ENCODE measurements at places on chromosomes 5 and 9. TPM values are rescaled to one million over a fixed set of nuclear protein-coding genes. Genes with fewer than 3 reads are reported as not detected.

DNA sequence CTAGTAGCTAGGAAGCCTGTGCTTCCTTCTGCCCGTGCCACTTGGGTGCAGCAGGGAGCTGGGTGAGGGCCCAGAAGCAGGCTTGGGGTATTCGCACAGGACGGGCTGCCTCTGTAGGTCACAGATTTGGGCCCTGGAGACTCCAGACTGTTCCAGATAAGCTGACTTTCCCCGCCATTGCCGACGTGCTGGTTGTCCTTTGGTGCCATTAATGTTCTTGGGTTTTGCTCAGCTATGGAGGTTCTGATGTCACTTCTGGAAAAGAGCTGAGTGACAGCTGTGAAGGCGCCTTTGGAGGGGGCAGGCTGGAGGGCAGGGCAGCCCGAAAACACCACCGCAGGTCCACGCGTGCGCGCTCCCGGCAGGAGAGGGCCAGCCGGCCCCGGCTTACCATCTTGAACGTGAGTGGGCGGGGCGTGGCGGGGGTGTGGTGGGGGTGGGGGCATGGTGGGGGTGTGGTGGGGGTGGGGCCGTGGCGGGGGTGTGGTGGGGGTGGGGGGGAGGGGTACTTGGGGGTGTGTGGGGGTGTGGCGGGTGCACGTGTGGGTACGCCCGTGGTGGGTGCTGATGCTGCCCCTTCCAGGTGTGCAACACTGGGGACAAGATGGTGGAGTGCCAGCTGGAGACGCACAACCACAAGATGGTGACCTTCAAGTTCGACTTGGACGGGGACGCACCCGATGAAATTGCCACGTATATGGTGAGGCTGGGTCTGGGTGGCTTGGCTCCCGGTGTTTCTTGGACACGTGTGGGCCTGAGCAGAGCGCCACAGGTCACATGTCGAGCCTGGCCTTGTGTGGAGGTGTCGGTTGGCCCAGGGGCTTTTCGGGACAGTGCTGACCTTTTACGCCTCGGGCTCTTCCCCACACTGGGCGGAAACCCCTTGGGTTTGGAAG is 79.6 kb downstream of the WNK2 start:
- no peak for DNase-seq
- H3K27me3 ChIP-seq: no peaks in the 10 kb centered on the region
- H3K27ac ChIP-seq: no peak overlapping the region
- no peak overlapping the region for H3K4me3 ChIP-seq
- H3K4me1 ChIP-seq: peaks cover 5% of the 10 kb centered on the region

- peaks cover 21% of the 10 kb centered on the region for H3K36me3 ChIP-seq
- H3K4me1 ChIP-seq: no peaks in the 10 kb centered on the region
- H3K27me3 ChIP-seq: no peaks in the 10 kb centered on the region
- DNase-seq: no peak
These were observed 73.5 kb downstream of the SLF1 start for GRCh38 chr5:94691949-94692348.

- H3K4me3 ChIP-seq: no peak overlapping the region
- peaks cover 32% of the 10 kb centered on the region for H3K4me1 ChIP-seq
- no peaks in the 10 kb centered on the region for H3K27me3 ChIP-seq
- H3K27ac ChIP-seq: no peak overlapping the region
- no peaks in the 10 kb centered on the region for H3K36me3 ChIP-seq
These were observed 37.0 kb downstream of the ADAMTS12 start for GRCh38 chr5:33854733-33855151.

GRCh38 chr5:93359960-93360305 is 221.1 kb downstream of the NR2F1-AS1 start:
- no peaks in the 10 kb centered on the region for H3K27me3 ChIP-seq
- no peak for DNase-seq
- H3K36me3 ChIP-seq: no peaks in the 10 kb centered on the region
- H3K4me1 ChIP-seq: no peaks in the 10 kb centered on the region

DNA sequence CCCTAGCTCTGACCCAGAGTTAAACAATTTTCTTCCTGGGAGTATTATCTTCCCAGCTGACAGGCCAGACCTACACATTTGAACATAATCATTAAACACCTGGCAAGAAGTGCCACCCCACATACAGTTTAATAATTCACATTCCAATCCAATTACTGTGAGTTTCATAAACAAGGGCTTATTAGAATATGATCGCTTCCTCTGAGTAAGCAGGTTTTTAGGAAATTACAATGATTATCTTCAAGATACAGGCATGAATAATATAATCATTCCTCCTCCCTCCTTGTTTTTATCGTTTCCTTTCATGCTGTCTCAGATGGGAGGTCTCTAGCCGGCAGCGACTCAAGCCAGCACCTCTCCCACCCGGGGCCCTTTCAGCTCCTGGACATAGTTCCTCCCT is 15.8 kb upstream of the KIF4B start:
- H3K4me1 ChIP-seq: no peaks in the 10 kb centered on the region
- H3K27ac ChIP-seq: no peak overlapping the region
- H3K27me3 ChIP-seq: peaks cover 25% of the 10 kb centered on the region
- no peak overlapping the region for H3K4me3 ChIP-seq
- H3K36me3 ChIP-seq: no peaks in the 10 kb centered on the region

- H3K4me1 ChIP-seq: no peaks in the 10 kb centered on the region
- DNase-seq: no peak
- no peaks in the 10 kb centered on the region for H3K36me3 ChIP-seq
- H3K4me3 ChIP-seq: no peak overlapping the region
- peaks cover 2% of the 10 kb centered on the region for H3K27me3 ChIP-seq
These were observed 57.8 kb upstream of the LARP1 start for GRCh38 chr5:154697371-154697770.

GRCh38 chr9:78332381-78332780 is 35.5 kb downstream of the PSAT1 start:
- no peaks in the 10 kb centered on the region for H3K27me3 ChIP-seq
- no peak for DNase-seq
- H3K4me1 ChIP-seq: no peaks in the 10 kb centered on the region
- peaks cover 65% of the 10 kb centered on the region for H3K36me3 ChIP-seq

GRCh38 chr5:116296335-116297072 is 211.7 kb downstream of the COMMD10 start:
- DNase-seq: no peak
- H3K27me3 ChIP-seq: no peaks in the 10 kb centered on the region
- peaks cover 62% of the 10 kb centered on the region for H3K36me3 ChIP-seq
- no peaks in the 10 kb centered on the region for H3K4me1 ChIP-seq
- no peak overlapping the region for H3K4me3 ChIP-seq

DNA sequence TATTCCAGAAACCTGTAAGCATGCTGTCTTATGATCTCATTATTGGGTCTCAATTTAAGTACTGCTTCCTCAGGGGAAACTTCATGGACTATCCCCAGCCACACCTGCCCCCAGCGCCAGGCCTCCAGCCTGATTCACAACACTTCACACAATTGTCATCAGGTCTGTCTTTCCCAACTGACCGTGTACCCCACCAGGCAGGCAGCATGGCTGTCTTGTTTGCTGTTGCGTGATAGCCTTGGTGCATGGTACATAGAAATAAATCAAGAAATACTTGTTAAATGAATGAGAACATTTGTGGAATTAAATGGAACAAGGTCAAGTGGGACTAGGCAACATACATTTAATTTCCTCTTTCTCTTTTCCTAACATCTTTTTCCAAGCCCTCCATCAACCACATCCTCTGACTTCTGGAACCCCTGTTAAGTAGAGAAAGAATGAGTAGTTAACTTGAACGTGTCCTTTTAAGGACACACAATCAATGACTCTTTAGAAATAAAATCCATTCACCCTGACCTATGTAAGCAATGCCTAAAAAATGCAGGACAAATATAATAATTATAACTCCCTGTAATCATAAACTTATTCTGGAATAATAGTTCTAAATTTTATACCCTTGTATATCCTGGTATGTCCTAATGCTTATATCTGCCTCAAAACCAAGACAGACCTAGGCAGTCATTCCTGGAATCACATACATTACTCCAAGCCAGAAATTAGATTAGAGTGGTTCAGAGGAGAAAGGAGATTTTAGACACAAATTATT is 17.2 kb upstream of the THG1L start:
- no peak overlapping the region for H3K4me3 ChIP-seq
- no peaks in the 10 kb centered on the region for H3K36me3 ChIP-seq
- no peak overlapping the region for H3K27ac ChIP-seq
- DNase-seq: no peak
- H3K27me3 ChIP-seq: peaks cover 3% of the 10 kb centered on the region

- DNase-seq: no peak
- H3K27me3 ChIP-seq: no peaks in the 10 kb centered on the region
- peaks cover 2% of the 10 kb centered on the region for H3K36me3 ChIP-seq
- no peak overlapping the region for H3K4me3 ChIP-seq
- no peaks in the 10 kb centered on the region for H3K4me1 ChIP-seq
These were observed 106.7 kb downstream of the SMIM15 start for GRCh38 chr5:61055434-61056006.

- no peak overlapping the region for H3K27ac ChIP-seq
- no peaks in the 10 kb centered on the region for H3K4me1 ChIP-seq
- peaks cover 5% of the 10 kb centered on the region for H3K36me3 ChIP-seq
- DNase-seq: no peak
- no peak overlapping the region for H3K4me3 ChIP-seq
- peaks cover 14% of the 10 kb centered on the region for H3K27me3 ChIP-seq
These were observed 46.4 kb upstream of the LRRC14B start for GRCh38 chr5:144941-145340.

DNA sequence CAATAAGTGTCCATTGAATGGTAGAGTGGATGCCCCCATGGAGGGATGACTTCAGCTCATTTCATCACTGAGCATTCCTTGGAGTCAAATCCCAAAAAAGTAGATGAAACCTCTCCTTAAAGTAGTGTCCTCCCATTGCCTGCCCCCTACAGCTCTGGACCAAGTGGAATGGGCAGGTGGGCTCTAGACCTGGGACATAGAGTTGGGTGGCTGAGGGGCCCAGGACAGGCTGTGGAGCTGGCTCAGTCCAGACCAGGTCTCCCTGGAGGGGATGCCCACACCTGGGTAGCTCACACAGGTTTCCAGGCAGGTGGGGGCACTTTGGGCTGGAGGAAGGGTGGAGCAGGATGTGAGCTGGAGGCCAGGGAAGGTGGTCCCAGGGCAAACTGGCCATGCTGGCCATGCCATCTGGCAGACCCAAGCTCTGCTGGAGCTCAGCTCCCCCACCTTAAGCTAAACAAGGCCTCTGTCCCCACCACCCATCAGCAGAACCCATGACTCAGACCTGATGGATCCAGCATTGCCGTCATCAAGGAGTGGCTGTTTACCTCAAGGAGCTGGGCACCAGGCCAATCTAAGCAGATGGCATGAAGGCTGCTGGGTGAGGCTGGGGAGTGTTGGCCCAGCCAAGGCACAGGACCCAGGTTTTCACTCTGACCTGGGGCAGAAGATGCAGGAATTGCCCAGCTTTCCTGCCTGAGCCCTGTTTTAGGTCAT is 6.2 kb upstream of the SPINK4 start:
- H3K4me1 ChIP-seq: no peaks in the 10 kb centered on the region
- H3K27me3 ChIP-seq: no peaks in the 10 kb centered on the region

GRCh38 chr5:78562714-78563330 is 85.8 kb downstream of the LHFPL2 start:
- H3K36me3 ChIP-seq: no peaks in the 10 kb centered on the region
- H3K27ac ChIP-seq: no peak overlapping the region
- DNase-seq: no peak
- peaks cover 12% of the 10 kb centered on the region for H3K27me3 ChIP-seq

DNA sequence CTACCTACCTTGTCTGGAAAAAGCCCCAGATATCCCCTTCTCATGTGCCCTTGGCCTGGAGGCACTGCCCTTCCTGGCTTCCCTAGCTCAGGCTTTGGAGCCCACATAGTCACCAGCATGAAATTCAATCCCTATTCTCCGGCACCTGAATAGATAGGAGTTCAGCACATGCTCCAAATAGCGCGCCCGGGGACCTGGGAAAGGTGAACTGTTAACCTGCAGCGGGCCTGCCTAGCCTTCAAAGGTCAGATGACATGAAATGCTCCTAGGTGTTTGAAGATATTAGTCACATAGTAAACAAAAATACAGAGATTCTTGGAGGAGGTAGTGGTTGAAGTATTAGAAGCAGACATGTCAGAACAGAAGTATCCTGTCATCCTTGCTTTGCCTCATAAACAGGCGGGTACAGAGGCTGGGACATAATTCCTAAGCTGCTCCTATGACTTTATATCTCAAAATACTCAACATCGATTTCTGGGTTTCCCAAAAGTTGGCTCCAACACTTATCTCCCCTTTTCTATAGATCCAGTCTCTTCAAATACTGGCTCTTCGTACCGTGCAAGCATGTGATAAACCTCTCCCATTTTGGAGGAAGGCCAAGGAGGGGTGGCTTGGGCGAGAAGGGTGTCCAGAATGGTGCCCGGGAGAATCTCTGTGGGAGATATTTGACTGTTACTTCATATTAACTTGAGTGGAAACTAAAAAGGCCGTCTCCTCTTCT is 88.0 kb upstream of the ANKH start:
- H3K4me1 ChIP-seq: no peaks in the 10 kb centered on the region
- no peaks in the 10 kb centered on the region for H3K27me3 ChIP-seq
- no peaks in the 10 kb centered on the region for H3K36me3 ChIP-seq

DNA sequence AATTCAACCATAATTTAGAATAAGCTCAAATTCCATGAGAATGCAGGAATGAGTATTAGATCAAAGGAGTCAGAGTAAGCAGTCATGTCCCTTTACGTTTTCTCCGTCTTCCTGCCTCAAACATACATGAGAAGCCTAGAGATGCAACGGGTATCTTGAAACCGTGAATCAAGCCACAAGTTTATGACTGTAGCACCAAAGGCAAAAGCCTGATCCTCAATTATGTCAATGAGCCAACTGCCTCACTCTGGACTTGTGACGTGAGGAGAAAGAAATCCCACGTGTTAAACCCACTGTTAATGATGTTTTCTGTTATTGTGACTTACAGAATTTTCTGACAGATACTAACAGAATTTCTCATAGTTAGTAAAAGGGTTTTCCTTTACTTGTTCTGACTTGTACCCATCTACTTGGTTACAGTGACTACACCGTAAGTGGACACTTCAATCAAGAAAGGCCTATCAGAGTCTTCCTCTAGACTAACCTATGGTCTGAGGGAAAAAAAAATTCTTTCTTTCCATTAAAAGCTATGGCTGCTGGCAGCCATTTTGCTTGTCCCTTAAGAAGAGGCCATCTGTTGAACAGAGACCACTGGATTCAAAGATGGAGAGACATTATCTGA is 35.3 kb upstream of the HK3 start:
- H3K27ac ChIP-seq: no peak overlapping the region
- H3K27me3 ChIP-seq: no peaks in the 10 kb centered on the region
- H3K36me3 ChIP-seq: peaks cover 14% of the 10 kb centered on the region
- H3K4me1 ChIP-seq: peaks cover 16% of the 10 kb centered on the region

GRCh38 chr9:107409581-107410389 is 79.8 kb downstream of the KLF4 start:
- H3K36me3 ChIP-seq: no peaks in the 10 kb centered on the region
- peaks cover 6% of the 10 kb centered on the region for H3K27me3 ChIP-seq
- no peak overlapping the region for H3K4me3 ChIP-seq

GRCh38 chr9:135906291-135907005 is 898 bp downstream of the CAMSAP1 start:
- peak; percentile 52 for DNase-seq
- H3K36me3 ChIP-seq: peaks cover 45% of the 10 kb centered on the region
- peaks cover 55% of the 10 kb centered on the region for H3K4me1 ChIP-seq
- peak overlapping the region; percentile 89 for H3K27ac ChIP-seq
- H3K27me3 ChIP-seq: no peaks in the 10 kb centered on the region

GRCh38 chr9:19252885-19253219 is 22.4 kb downstream of the DENND4C start:
- peaks cover 41% of the 10 kb centered on the region for H3K4me1 ChIP-seq
- no peak overlapping the region for H3K27ac ChIP-seq
- peaks cover 1% of the 10 kb centered on the region for H3K36me3 ChIP-seq
- no peaks in the 10 kb centered on the region for H3K27me3 ChIP-seq
- DNase-seq: no peak
- H3K4me3 ChIP-seq: no peak overlapping the region

The PITX1 gene
- not detected for total RNA-seq

The PCSK1 gene
- not detected for total RNA-seq

The NOXA1 gene
- total RNA-seq: 1.2 TPM

The C5orf52 gene
- not detected for total RNA-seq

The IL4 gene
- total RNA-seq: not detected

The LCN10 gene
- 0.83 TPM for total RNA-seq

Measured in activated naive CD4-positive, alpha-beta T cell treated with anti-CD3 and anti-CD28 coated beads for 36 hours (primary cell).